ENCODE measurements at places on chromosomes 6 and 20. TPM values are rescaled to one million over a fixed set of nuclear protein-coding genes. Genes with fewer than 3 reads are reported as not detected.

GRCh38 chr6:120632975-120633374 is 701.3 kb downstream of the TBC1D32 start:
- H3K27ac ChIP-seq: no peak overlapping the region
- no peaks in the 10 kb centered on the region for H3K27me3 ChIP-seq
- no peaks in the 10 kb centered on the region for H3K36me3 ChIP-seq
- no peaks in the 10 kb centered on the region for H3K4me1 ChIP-seq

DNA sequence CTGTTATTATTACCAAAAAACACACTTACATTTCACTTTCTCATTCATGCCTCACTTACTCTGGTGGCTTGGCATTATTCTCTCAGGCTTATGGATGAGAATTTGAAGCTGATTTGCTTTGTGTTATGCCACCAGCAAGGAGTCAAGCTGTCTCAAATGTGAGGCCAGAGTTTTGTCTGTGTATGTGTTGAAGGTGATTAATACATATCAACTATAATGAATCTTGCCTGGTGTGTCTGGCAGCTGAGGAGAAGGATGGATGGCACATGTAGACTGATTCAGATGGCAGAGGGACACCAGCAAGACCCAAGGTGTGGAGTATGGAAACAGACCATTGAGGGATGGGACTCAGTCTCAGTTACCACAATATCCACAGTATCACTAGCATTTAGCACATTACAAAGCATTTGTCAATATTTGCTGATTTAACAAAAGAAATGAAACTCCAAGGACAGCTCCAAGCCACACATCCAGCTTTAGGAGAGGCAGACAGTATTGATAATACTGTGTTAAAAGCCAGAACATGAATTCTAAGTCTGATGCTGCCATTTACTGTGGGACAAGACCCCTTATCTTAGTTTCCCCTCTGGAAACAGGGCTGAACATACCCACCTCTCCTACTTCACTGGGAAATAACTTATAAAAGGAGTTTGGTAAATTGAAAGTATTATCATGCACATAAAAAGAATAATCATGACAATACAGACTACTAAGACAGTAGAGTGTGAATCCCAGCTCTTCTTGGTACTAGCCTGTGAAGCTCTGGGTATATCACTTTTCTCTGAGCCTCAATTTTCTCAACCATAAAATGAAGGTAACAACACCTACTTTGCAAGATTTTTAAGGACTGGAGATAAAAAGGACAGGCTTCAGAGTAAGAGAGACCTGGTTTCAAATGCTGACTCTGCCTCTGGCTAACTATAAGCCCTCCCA is 11.2 kb downstream of the BCL2L1 start:
- no peak overlapping the region for H3K4me3 ChIP-seq
- H3K4me1 ChIP-seq: peaks cover 90% of the 10 kb centered on the region
- no peaks in the 10 kb centered on the region for H3K27me3 ChIP-seq
- DNase-seq: no peak
- H3K36me3 ChIP-seq: peaks cover 79% of the 10 kb centered on the region

DNA sequence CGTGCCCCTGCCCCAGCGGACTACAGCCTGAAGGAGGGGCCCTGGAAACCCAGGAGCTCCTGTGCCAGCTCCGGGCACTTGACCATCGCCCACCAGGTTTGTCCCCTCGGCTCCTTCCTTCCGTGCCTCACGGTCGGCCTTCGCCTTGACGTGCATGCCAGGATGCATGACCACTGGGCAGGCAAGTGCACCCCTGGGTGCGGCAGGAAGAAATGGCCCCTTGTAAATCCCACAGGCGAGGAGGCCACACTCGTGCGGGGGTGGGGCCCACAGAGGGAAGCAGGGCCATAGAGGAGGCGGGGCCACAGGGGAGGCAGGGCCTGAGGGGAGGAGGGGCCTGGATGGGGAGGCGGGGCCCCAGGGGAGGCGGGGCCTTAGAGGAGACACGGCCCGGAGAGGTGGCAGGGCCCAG is 81.7 kb downstream of the YTHDF1 start:
- H3K4me1 ChIP-seq: no peaks in the 10 kb centered on the region
- no peak overlapping the region for H3K27ac ChIP-seq
- no peaks in the 10 kb centered on the region for H3K36me3 ChIP-seq
- no peak for DNase-seq
- no peak overlapping the region for H3K4me3 ChIP-seq

HTR1E gene
- total RNA-seq: not detected

DNA sequence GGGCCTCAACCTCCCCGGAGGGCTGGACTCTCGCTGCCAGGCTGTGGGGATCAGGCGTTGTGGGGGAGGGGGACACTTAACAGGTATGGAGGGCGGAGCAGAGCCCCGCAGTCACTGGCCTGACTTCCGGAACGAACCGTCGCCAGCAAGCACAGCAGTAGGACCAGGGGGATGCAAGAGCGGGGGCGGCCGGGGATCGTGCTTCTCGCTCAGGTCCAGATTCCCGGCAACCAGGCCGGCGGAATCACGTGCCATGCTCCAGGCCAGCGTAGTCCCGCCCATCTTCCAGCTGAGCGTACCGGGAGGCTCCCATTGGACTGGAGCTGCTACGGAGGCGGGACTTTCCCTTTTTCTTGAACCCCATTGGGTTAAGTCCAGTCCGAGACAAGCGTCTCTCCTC is 10.0 kb upstream of the POU5F1 start:
- peak overlapping the region; percentile 81 for H3K4me3 ChIP-seq
- no peaks in the 10 kb centered on the region for H3K36me3 ChIP-seq
- peak; percentile 78 for DNase-seq

- DNase-seq: no peak
- peaks cover 2% of the 10 kb centered on the region for H3K27me3 ChIP-seq
- H3K36me3 ChIP-seq: peaks cover 73% of the 10 kb centered on the region
- H3K4me3 ChIP-seq: no peak overlapping the region
- H3K4me1 ChIP-seq: peaks cover 17% of the 10 kb centered on the region
Measured at GRCh38 chr20:57609086-57609841, 11.0 kb downstream of the ZBP1 start.

SRMS gene
- not detected for total RNA-seq

DNA sequence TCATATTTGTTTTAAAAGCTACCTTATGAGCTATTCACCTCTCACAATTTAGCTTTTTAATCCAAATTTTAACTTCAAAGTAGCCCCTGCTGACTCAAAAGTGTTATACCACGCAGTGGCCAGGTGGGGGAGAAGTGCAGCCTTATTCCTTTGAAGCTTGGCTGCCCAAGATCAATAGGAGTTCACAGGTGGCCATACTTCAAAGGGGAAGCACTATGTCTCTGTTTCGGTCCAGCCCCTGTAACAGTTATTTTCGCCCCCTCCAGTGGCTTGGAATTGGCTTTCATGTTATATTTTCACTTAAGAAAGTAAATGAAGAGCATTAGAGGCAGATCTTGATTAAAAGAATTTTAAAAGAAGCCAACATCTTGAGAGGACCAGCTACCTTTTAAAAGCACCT is 608.4 kb downstream of the EPHA7 start:
- H3K27me3 ChIP-seq: no peaks in the 10 kb centered on the region
- no peak for DNase-seq
- H3K36me3 ChIP-seq: no peaks in the 10 kb centered on the region
- no peak overlapping the region for H3K27ac ChIP-seq
- no peak overlapping the region for H3K4me3 ChIP-seq

GRCh38 chr6:155454471-155454870 is 1.2 kb downstream of the NOX3 start:
- no peaks in the 10 kb centered on the region for H3K27me3 ChIP-seq
- H3K4me3 ChIP-seq: no peak overlapping the region
- H3K27ac ChIP-seq: no peak overlapping the region

- no peak overlapping the region for H3K4me3 ChIP-seq
- DNase-seq: no peak
- H3K4me1 ChIP-seq: no peaks in the 10 kb centered on the region
- H3K36me3 ChIP-seq: no peaks in the 10 kb centered on the region
- H3K27ac ChIP-seq: no peak overlapping the region
- peaks cover 4% of the 10 kb centered on the region for H3K27me3 ChIP-seq
Measured at GRCh38 chr6:13049666-13050254, 278.6 kb downstream of the TBC1D7 start.

DNA sequence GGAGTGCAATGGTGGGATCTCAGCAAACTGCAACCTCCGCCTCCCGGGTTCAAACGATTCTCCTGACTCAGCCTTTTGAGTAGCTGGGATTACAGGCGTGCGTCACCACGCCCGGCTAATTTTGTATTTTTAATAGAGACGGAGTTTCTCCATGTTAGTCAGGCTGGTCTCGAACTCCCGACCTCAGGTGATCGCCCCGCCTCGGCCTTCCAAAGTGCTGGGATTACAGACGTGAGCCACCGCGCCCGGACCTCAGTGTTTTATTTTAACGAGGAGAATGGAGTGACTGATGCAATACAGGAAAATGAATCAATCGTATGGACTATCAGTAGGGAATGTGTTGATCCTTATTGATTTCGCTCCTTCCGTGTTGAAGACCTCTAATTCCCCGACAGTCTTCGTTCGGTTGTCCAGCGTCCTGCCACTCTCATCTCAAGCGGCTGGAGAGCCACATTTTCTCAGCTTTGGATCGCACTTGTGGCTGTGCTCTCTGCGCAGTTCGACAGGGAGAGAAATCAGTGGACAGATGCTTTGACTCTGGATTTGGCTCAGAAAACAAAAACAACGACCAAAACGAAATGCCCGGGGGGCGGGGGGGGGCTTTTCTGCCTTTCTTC is 166.2 kb downstream of the TRIM27 start:
- no peak for DNase-seq
- H3K36me3 ChIP-seq: no peaks in the 10 kb centered on the region
- peaks cover 10% of the 10 kb centered on the region for H3K27me3 ChIP-seq
